ENCODE measurements at places on chromosomes 13 and 19.

DNA sequence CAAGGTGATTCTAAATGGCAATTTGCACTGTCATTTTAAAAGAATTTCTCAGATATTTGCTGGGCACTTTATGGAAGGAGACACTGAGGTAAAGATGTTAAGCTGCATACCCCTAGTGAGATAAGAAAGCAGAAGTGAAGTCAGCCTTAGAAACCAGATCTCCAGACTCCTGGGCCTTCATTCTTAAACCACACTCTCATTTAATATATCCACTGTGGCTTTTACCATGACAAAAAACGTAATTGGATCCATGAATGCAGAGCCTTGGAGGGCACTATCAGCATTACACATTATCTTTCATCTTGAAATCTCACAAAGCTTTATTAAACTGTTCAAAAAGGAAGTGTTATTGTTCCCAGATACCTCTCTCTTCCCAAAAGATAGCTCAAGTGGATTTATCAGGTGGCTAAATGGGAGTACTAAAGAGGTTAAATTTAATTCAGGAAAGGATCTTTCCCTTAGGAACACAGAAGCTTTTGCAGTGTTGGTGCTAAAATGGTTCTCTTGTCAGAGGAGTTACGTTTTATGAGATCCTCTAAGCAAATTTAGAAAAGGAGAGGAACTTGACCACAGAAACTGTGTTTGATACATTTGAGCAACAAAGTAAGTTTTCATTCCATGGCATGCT, 1060.4 kb downstream of the EFNB2 start:
- DNase-seq: no peak

GRCh38 chr19:4264812-4265211, 14.3 kb upstream of the SHD start:
- DNase-seq: no peak

DNA sequence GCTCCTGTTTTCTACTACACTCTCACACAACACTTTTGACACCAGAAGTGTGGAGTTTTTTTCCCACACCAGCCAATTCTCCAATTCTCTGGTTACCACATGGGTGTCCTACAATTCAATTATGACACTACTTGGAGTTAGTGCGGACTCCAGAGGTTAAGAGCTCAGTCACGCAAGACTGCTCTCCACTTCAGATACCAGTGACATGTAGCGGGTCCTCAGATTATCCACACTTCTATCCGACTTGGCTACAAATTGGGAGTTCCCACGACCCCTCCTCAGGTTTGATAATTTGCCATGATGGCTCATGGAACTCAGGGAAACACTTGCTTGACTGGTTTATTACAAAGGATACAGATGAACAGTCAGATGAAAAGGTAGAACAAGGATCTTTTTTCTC, 32.9 kb downstream of the PAN3 start:
- no peak for DNase-seq

DNA sequence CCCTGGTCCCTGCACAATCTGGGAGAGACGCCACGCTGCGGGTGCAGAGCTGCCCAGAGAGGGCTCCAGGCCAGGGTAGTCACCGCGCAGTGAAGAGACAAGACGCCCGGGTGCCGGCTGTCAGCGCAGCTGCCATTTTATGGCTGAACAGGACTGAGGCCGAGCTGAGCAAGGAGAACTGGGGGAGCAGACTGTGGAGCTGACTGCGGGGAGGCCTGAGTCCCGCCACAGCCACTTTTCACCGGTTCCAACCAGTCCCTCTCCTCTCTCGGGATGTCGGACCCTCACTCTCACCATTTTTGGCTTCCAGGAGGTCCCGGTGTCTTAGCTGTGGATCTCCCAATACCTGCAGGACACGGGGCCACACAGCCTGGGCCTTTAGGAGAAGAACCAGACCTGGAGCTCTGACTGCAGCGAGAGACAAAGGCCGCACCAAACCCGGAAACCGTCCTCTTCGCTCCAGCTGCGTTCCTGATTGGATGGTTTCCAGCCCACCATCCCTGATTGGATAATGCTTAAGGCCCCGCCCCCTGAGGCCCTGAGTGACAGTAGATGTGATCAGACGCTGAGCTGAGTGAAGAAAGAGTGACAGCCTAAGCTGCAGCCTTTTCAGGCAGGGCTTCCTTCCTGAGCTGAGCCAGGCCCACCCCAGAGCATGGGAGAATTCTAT, at the start of gene ZNF626:
ZNF626 (minus strand) TSS at position 422 of the 670 bp plus-strand sequence; CDS start at position 297, 125 bp downstream.
- DNase-seq: no peak

DNA sequence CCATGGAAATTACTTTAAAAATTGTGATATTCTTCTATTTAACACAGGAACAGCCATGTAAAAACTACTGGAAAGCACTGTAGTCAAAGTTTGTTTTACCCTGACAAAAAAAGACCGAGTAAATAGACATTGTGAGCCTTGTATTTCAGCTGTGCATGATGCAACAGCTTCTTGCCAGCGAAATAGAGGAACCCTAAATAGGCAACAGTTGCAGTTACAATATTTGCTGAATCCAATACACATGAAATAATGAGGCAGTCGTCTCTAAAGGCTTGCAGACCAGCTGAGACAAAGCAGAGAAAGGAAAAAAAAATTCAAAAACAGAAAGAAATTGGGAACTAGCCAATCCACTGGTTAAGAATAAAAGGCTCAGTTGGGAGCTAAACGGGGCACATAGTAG, 1001.1 kb downstream of the OLFM4 start:
- no peak for DNase-seq

GRCh38 chr13:85436029-85436428, 363.2 kb downstream of the SLITRK6 start:
- DNase-seq: no peak

- DNase-seq: no peak
Measured at GRCh38 chr19:6455924-6456323, 3.7 kb downstream of the SLC25A23 start.

DNA sequence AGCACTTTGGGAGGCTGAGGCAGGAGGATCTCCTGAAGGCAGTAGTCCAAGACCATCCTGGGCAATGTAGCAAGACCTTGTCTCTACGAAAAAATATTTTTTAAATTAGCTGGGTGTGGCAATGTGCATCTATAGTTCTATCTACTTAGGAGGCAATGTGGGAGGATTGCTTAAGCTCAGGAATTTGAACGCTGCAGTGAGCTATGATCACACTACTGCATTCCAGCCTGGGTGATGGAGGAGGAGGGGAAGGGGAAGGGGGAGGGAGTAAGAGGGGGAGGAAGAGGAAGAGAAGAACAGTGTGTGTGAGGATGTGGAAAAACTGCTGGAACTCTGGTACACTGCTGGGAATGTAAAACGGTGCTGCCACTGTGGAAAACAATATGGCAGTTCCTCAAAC, 9.2 kb upstream of the CLIP3 start:
- no peak for DNase-seq

GRCh38 chr13:36310417-36311108, 12.9 kb upstream of the CCDC169 start:
- DNase-seq: no peak

GRCh38 chr19:42140125-42140754, 8.0 kb upstream of the POU2F2 start:
- DNase-seq: no peak

- DNase-seq: peak; percentile 76
Measured at GRCh38 chr13:94707400-94708021, 4.8 kb downstream of the SOX21 start.

DNA sequence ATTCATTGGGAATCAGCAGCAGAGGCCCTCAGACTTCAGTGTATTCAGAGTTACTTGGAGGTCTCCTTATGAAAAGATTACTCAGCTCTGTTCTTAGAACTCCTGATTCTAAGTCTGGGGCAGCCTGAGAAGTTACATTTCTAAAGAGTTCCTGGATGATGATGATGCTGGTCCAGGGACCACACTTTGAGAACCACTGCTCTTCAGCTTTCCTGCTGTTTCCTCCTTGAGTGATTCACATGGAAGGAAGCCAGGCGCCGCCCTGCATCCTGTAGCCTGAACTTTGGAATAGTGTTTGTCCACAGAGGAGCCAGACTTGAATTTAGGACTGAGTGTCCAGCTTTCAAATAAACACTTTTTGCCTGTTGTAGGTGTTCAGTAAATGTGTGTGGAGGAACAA, 2.9 kb downstream of the CEBPG start:
- no peak for DNase-seq

DNA sequence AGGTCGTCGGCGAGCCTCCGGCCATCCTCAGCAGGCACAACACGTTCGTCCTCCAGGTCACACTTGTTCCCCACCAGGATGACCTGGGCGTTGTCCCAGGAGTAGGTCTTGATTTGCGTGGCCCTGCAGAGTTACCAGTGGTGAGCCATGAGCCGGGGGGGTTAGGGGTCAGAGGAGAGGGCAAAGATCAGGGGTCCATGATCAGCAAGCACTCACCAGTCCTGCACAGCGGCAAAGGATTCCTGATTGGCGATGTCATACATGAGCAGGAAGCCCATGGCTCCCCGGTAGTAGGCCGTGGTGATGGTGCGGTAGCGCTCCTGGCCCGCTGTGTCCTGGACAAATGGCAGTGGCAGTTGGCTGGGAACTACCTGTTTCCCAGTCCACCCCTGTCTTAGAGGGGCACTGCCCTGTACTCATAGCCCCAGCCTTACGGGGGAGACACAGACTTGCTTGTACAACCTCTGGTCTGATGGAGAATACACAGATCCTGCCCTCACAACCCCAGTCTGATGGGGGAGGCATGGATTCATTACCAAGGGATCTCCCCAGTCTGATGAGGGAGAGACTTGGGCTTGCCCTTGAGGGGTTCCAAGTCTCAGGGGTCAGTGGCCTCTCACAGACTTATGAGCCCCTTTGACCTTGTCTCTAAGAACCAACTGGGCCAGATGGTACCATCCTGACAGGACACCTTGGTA, 3.9 kb downstream of the RAB3D start:
- DNase-seq: no peak

DNA sequence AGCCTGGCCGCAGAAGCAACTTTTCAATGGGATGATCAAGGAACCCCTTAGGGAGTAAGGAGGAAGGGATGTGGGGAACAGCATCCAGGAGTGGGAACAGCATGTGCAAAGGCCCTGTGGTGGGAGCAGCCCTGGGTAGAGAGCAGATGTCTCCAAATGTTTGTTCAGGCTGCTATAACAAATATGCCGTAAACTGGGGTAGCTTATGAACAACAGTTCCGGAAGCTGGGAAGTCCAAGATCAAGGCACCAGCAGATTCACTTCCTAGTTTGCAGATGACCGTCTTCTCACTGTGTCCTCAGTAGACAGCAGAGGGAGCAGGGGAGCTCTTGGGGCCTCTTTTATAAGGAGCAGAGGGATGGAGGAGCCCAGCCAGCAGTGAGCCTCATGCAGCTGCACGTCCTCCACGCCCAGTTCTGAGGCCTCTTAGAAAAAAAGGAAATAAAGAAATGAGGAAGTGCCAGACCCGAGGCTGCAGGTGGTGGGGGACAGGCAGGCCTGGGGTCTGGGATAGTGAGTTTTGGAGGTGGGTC, 4.2 kb upstream of the LRRC25 start:
- no peak for DNase-seq

DNA sequence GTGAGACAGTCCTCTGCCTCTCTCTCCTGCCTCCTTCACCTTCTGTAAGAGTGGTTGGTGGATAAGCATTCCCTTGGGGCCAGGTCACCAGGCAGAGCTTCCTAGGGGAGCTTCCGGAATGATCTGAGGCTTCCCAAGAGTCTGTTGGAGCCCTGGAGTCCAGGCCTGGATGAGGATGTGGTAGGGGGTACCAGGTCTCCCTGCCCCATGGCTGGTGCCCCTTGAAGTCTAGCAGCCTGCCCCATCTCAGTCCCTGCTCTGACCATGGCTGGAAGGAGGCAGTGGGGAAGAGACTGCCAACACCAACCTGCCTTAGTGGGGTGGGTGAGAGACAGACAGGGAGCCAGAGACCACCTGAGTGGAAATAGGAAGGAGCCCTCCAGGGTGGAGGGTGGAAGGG, 1316.9 kb downstream of the UQCRFS1 start:
- DNase-seq: peak; percentile 29

DNA sequence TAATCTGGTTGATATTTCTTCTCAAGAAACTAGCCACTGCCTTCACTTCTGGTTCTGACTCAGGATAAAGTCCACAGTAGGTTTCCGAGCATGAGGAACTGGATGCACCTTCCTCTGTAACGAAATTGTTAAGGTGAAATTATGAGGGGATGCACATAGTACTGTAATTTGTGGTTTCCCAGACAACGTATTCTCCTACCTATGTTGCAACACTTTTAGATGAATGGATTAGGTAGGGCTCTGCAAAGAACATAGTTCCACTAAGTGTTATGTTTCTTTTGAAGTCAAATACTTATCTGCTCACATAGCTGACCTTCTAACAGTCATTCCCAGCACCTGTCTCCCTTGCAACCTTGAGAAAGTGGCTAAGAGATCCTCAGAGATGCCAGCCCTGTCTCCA, 5.7 kb upstream of the ZC3H13 start:
- DNase-seq: no peak

- no peak for DNase-seq
Measured at GRCh38 chr13:100203696-100204367, 114.9 kb downstream of the PCCA start.

DNA sequence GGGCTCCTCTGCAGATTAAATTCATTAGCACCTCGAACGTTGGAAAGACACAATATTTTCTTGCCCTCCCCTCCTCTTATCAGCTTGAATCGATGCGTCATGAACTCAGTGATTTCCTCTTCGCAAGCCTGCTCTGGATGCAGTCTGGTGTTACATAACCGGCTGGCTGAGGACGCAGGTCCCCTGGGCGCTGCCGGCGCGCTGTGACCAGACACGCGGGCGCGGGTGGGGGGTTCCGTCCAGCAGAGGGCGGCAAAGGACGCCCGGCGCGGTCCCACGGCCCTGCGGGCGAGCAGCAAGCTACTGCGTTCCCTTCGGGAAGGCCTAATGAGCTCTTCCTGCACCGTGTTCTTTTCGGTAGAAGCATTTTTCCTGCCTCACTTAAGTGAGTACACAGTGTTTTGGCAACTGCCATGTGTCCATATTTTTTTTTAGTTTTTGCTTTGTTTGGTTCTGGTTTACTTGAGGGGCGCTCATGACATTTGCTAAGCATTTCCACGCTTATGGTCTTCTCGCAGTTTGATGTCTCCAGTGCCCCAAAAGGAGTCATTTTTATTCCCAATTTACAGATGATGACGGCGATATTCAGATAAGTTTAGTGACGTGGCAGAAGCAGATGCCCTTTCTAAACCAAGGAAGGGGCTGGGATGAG, 112.2 kb upstream of the MBNL2 start:
- DNase-seq: no peak

GRCh38 chr13:112688560-112689302, 1.1 kb upstream of the ATP11A start:
- DNase-seq: no peak

DNA sequence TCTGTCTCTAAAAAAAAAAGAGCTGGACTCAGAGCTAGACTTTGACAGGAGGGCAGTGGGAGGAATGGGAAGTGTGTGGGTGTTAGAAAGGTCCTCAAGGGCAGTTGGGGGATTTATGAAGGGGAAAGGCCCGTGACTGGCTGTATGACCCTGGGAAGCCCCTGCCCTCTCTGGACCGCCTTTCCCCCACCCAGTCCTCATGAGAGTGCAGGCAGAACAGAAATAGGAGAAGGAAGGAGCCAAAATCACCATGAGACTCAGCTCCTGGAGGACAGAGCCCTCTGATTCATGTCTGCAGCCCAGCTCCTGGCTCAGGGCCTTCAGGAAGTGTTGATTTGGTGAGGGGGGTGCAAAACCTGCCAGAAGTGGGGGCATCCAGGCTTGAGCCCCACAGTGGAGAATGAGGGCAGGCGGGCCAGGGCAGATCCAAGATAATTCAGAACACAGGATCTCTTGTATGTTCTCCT, 8.7 kb upstream of the SMG9 start:
- no peak for DNase-seq

- DNase-seq: no peak
Measured at GRCh38 chr19:4032436-4032835, 24.9 kb downstream of the PIAS4 start.

Data from vagina (tissue), 2 donors.